Glutamatergic neuron (in vitro differentiated cells): ENCODE measurements at places on chromosomes 4 and X.

- DNase-seq: no peak
These were observed 27.2 kb upstream of the GPR34 start for GRCh38 chrX:41661366-41662095.

DNA sequence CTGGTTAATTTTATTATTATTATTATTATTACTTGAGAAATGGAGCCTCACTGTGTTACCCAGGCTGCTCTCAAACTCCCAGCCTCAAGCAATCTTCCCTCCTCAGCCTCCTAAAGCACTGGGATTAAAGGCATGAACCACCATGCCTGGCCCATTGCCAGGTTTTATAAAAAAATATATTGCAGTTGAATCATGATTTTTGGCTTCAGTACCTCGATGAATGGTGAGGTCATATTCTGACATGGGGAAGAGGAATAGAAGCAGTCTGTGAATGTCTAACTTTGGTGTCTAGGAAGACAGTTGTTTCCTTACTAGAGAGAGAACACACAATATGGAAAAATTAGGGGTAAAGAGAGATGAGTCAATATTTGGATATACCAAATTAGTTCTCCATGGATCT is 32.0 kb downstream of the CCSER1 start:
- DNase-seq: no peak

GRCh38 chrX:31053621-31054020 is 18.2 kb downstream of the FTHL17 start:
- no peak for DNase-seq

GRCh38 chr4:38009949-38010348 is 49.8 kb downstream of the PTTG2 start:
- no peak for DNase-seq

GRCh38 chrX:103554687-103555424 is 30.5 kb upstream of the TCEAL4 start:
- peak; percentile 70 for DNase-seq

GRCh38 chr4:81454499-81454898 is 17.2 kb downstream of the RASGEF1B start:
- DNase-seq: no peak

DNA sequence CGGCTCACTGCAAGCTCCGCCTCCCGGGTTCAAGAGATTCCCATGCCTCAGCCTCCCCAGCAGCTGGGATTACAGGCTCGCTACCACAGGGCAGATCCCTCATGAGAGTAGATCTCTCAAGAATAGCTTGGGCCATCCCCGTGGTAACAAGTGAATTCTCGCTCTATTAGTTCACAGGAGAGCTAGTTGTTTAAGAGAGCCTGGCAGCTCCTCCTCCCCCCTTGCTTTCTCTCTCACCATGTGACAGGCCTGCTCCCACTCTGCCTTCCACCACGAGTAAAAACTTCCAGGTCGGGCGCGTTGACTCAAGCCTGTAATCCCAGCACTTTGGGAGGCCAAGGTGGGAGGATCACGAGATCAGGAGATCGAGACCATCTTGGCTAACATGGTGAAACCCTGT is 30.3 kb upstream of the LAP3 start:
- no peak for DNase-seq

DNA sequence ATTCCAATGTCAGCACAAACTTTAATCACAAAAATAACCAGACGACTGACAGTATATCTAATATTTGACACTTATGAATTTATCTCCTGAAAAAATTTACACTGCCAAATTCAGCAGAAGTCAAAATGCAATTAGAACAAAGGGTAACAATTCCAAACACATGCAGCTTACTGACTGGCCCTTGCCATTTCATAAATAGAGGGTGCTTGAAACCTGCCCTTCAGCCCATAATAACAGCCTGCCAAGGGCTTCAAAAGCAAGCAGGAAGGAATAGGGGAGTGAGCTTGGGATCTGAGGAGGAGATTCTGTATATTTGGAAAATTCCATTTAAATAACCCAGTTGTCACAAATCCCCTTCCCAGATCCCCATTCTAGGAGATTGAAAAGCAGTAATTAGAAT is 66.1 kb upstream of the IQCM start:
- no peak for DNase-seq

DNA sequence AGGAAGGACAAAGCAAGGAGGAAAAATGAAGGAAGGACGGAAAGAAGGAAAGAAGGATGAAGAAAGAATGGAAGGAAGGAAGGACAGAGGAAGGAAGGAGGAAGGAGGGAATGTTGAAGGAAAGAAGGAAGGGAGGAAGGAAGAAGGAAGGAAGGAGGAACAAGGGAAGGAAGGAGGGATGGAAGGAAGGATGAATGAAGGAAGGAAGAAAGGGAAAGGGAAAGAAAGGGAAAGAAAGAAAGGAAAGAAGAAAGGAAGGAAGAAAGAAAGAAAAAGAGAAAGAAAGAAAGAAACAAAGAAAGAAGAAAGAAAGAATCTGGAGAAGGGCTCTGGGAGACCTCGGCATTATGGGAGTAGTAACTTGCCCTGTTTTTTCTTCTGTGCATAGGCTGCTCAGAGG is 70.8 kb upstream of the SHISA3 start:
- no peak for DNase-seq

GRCh38 chrX:9311421-9312160 is 153.3 kb upstream of the TBL1X start:
- DNase-seq: no peak

DNA sequence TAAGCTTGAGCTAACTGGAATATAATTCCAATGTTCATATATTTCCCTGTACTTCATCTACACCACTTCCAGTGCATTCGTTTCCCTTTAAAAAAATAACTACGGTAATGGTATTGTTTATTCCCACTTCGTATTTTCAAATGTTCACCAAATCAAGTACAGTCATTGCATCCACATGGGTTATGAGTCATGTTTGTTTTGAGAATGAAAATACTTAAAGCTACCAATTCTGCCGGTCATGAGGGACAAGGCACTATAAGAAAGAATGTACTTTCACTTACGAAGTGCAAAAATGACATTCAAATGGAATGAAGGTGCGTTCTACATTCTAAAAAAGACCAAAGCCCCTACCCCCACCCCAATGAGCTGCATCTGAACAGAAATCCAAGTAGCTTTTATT is 174.4 kb upstream of the FGF13 start:
- no peak for DNase-seq
